ENCODE measurements at places on chromosomes 3 and 15.

DNA sequence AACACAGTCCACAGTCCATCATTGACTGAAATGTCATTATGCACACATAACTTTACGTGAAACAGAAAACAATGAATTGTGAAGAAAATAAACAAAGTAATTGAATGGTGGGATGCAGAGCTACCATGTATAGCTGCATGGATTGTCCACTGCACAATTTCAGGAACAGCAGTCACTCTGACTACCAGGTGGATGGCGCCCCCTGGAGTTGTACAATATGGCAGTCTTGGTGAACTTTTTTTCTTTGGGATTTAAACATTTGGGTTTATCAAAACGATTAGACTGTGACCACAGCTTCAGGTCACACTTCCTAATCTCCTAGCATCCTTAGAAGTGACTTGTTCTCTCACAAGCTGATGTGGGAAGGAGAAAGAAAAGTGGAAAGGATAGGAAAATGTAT is 48.9 kb upstream of the TCF12 start:
- peak; percentile 16 for DNase-seq

DNA sequence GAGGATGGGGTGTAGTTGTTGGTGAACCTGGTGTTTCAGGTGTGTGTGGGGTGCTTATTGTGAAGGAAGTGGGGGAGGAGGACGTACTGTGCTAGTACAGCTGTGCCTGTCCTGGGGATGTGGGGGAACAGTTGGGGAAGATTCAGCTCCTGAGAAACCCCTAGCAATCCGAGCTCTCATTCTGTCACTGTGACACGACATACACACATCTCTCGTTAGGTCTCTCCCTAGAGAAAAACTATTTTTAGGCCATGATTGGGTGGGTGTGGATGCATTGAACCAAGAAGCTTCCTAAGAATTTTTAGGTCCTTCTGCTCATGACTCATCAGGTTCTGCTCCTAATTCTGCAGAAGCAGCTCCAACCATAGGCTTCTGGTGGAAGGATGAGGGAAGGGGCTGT is 54.3 kb downstream of the SLC30A4 start:
- no peak for DNase-seq

DNA sequence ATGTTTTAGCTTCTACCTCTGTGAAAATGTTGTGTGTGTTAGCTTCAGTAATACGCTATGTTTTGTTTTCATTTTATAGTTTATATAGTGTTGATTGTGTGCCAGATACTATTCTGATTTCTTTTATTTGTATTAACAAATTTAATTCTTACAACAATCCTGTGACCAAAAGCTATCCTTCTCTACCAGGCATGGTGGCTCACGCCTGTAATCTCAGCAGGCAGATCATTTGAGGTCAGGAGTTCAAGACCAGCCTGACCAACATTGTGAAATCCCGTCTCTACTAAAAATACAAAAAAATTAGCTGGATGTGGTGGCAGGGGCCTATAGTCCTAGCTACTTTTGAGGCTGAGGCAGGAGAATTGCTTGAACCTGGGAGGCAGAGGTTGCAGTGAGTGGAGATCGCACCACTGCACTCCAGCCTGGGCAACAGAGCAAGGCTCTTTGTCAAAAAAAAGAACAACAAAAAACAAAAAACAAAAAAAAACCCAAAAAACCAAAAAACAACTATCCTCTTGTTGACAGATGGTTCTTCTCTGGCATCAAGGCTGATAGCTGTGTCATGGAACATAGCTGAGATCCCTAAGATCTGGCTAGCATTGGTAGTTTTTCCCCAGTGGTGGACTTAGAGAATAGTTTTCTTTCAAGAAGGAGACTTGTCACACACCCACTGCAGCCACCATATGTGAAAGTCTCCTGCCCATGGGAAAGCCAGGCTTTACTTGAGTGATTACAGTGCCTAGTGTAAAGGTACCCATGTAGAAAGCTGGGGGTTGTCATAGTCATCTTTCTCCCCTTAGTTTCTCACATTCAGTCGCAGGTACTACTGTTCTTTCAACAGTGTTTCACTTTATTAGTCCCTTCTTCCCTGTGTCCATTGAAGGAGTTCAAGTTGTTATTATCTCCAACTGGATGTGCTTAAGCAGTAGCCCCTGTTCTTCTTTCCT is 116.5 kb downstream of the UBE2E2 start:
- DNase-seq, result no peak

DNA sequence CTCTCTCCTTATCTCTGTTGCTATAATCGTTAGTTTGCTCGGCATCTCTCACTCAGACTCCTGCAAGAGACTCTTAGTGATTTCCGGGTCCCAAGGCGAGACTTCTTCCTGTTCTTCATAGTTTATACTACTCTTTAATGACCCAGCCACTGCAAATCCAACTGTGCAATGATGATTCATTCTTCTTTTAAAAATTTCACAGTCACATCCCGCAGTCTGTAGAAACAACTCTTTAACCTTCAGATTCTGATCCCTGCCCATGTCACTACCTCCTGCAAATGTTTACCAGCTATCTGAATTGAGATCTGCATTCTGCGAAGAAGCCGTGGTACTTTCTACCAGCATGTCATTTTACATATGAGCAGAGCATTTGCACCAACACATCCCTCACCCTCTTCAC is 2.8 kb upstream of the VGLL3 start:
- no peak for DNase-seq

- no peak for DNase-seq
Measured at GRCh38 chr15:83700082-83700481, 46.2 kb downstream of the ADAMTSL3 start.

DNA sequence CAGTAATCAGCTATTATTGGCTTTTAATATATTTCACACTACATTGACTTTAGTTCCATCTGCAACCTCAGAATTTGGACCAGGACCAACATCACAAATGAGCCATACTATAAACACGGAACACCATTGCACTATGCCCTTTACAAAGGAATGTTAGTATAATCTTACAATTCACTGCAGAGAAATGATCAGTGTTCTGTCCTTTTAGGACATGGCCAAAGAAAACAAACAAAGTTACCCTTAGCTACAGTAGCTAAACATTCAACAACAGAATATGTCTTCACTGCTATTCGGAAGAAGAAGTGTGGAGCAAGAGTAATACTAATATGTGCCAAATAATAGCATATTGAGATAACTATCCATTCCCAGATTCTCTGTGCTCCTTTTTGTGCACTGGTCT is 90.4 kb downstream of the NAALADL2 start:
- DNase-seq, result no peak

GRCh38 chr15:42152196-42152920 is 4.1 kb downstream of the PLA2G4F start:
- DNase-seq, result no peak

DNA sequence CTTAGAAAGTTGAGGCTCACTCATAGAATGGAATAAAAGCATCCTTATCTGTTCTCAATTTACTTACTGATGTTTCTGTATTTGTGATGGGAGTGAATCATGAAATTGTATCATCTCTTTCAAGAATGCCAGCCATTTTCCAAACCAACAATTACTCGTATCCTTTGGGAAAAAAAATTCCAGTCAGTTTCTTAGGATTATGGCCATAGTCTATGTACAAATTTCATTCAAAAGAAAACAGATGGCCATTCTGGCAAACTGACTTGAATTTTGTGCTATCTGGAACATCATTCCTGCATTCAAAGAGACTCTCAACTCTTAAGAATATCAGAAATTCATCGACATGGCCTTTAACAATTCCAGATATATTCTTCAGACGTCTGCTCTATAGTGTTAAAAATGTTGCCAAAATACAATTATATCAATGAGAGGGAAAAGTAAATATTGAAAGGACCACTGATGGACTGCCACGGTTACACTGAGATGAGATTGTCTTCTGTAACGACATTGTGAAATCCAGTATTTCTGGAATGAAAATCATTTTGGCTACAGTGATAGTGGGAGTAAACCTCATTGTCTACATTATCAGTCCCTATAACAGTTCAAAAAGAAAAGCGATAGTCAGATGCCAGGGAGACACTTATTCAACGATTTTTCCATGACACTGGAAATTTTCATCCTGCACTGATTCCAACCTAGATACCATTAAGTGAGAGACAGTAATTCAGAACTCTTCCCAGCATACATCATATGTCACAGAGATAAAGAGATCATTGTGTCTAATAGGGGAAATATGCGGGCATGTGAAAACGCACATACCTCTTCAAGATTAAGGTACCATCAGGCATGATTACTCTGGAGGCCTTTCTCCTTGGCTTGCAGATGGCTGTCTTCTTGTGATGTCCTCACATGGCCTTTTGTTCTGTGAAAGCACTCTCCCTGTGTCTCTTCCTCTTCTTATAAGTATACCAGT is 953.8 kb upstream of the ALCAM start:
- no peak for DNase-seq

- DNase-seq, result no peak
Measured at GRCh38 chr3:64741341-64741740, 53.5 kb upstream of the ADAMTS9 start.

All from stimulated activated CD4-positive, alpha-beta T cell treated with anti-CD3 and anti-CD28 coated beads, Interleukin-4, amount 100 ng/mL, for 4 hours (primary cell).